ENCODE measurements at places on chromosomes 12 and 14. TPM values are rescaled to one million over a fixed set of nuclear protein-coding genes. Genes with fewer than 3 reads are reported as not detected.

Gene PIWIL1
- not detected for total RNA-seq

Gene GDF11
- 18.7 TPM for total RNA-seq

Gene RNF31
- 90.5 TPM for total RNA-seq

Gene GPD1
- 1.1 TPM for total RNA-seq

Gene BHLHE41
- total RNA-seq = 5.7 TPM

Gene RD3L
- total RNA-seq = not detected

Gene MANSC4
- total RNA-seq = 0.29 TPM

Gene KRT5
- 0.51 TPM for total RNA-seq

Gene TAS2R13
- 3.8 TPM for total RNA-seq

Gene EFCAB11
- 9.9 TPM for total RNA-seq

Gene NXPH4
- 3.3 TPM for total RNA-seq

Gene TAS2R19
- 8.0 TPM for total RNA-seq

Gene KRT75
- total RNA-seq = not detected

Gene C12orf76
- 21.7 TPM for total RNA-seq

Gene IL26
- total RNA-seq = not detected

Gene AQP5
- not detected for total RNA-seq

Gene CDH24
- 29.3 TPM for total RNA-seq

Gene PPP2R5C
- 125 TPM for total RNA-seq

Gene PTCSC3
- not detected for total RNA-seq

Gene LAG3
- 3.8 TPM for total RNA-seq

Gene NYNRIN
- 171 TPM for total RNA-seq

Gene MMP14
- 306 TPM for total RNA-seq

Gene C12orf56
- total RNA-seq = 0.45 TPM

Gene MDGA2
- total RNA-seq = 0.27 TPM

Gene KERA
- not detected for total RNA-seq

Gene RTN1
- total RNA-seq = 0.78 TPM

Gene HOXC12
- not detected for total RNA-seq

Gene RNASE7
- 0.66 TPM for total RNA-seq

Measured in mesothelial cell of epicardium (in vitro differentiated cells).